ENCODE measurements at places on chromosomes 6 and 20.

DNA sequence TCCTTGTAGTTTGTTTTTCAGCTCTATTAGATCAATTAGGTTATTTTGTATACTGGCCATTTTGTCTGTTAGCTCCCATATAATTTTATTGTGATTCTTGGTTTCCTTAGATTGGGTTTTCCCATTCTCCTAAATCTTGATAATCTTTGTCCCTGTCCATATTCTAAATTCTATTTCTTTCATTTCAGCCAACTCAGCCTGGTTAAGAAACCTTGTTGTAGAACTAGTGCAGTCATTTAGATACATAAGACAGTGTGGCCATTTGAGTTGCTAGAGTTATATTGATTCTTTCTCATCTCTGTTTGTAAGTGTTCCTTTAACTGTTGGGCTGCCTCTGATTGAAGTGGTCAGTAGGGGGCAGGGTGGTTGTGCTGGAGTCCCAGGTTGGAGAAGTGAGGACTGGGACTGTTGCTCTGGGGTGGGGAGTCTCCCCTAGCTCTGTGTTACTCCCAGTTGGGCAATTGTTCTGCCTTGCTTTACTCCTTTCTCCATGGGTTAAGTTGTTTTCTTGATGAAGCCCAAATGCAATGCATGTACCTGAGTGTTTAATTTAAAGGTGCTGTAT is 98.8 kb upstream of the NRN1 start:
- DNase-seq, result no peak

- no peak for DNase-seq
These were observed 54.3 kb downstream of the PPP1R14C start for GRCh38 chr6:150196942-150197745.

DNA sequence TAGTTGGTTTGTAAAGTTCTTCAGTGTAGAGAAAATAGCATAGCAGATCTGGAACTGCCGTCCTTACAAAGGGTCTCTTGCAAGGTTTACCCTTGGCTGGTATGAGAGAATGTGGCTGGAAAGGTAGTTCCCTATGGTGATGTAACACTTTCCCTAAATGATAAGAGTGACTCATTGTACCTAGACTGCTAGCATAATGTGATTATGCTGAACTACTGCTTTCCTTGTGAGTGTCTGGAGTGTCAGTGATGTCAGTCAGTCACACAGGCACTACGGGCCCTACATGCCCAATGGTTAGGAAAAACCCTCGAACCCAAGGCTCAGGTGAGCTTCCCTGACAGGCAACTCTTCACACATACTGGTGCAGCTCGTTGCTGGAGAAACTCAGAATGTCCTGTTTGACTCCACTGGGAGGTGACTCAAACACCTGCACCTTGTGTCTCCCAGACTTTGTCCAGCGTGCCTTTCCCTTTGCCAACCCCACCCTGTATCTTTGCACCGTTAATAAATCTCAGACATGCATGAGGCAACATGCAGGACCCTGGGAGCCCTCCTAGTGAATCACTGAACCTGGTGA is 28.4 kb upstream of the LY86 start:
- no peak for DNase-seq

DNA sequence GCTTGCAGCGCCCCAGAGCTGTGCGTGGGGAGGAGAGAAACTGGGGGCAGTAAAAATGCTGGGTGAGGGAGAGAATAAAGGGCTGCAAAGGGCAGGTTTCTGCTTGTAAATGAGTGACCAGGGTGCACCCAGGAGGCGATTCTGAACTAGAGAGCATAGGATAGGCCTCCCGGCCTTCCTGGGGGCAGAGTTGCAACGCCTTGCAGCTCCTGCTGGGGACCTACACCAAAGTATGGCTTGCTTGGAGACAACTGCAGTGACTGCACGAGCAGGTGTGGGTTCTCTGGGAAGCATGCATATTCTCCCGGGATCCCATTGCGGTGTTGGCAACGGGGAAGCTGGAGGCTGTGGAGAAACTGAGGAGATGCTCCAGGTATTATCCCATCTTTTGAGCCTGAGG is 111.6 kb upstream of the SPACA1 start:
- DNase-seq, result no peak

- no peak for DNase-seq
These were observed 15.4 kb downstream of the IGF2R start for GRCh38 chr6:159984268-159984786.

GRCh38 chr6:125679651-125680050 is 69.8 kb upstream of the HEY2 start:
- no peak for DNase-seq

DNA sequence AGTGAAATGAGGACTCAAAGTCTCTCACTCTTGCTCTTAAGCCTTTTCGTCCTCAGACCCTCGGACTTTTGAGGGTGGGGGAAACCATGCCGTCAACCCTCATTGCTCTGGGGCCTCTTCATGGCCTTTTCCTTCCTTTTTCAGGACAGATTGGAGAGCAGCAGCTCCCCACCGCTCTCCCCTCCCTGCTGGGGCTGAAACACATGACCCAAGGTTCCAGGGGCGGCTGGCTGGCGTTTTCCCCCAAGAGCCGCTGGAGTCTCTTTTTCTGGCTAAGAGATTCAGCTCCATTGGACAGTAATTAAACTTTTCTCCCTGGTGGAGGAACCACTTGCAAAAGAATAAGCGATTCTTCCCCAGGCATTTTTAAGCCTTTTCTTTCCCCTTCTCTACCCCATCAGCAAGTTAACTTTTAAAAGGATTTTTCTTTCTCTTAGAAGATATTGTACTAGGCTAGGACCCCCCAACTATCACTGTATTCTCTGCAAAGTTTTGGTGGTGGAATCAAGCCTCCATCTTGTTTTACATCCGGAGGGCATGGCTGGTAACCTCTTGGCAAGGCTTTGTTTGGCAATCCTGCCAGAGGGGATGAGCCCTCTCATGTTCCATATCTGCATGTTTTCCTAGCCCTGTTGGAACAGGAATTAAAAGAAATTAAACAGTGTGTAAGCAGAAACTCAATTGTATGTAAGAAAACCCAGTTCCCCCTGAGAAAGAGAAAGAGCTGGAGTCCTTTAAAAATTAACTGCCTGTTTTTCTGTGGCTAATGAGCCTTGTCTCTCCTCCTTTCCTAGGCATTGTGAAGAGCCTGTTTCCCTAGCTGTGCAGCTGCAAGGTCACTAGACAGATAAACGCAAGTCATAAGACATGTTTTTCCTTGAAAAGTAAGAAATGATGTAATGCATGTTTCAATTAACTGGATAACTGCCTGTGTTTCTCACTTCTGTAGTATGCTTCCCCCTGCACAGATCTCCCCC is 100.8 kb upstream of the GPR6 start:
- DNase-seq, result no peak

DNA sequence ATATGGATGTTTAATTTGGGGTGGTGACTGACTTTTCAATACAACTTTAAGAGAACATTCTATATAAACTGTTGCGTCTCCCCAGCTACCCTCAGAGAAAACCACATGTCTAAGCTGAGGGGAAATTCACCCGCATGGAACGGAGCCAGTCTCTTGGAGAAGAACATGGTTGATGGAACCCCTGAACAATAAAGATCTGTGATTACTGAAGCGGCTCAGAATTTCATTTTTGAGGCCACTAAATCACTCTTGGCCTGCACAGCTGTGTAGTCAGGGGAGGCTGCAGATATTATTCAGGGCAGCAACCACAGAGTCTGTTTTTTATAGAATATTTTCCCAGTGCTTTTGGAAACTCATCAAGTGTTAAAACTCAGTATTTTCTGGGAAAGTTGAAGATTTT is 73.8 kb downstream of the EYA4 start:
- no peak for DNase-seq

GRCh38 chr20:32513031-32513866 is 71.9 kb downstream of the NOL4L start:
- DNase-seq, result no peak

DNA sequence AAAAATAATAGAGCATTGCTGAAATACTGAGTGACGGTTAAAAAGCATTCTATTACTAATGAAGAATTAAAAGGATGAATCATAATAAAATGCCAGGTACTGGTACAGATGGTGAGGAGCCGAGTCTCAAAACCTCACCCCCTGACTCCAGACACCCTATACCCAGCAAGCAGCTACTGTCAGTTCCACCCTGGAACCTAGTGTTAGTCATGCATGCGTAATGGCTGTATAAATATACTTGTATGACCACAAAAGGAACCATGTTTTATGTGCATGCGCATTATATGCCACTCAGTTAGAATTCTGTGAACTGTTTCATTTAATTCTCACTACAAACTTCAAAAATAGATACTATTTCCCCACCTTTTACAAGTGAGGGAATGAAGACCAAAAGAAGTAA is 568.7 kb upstream of the RNF217 start:
- DNase-seq, result no peak

GRCh38 chr6:33279257-33279695 is 2.4 kb downstream of the B3GALT4 start:
- DNase-seq, result no peak

- DNase-seq, result no peak
These were observed 91.6 kb downstream of the PREX1 start for GRCh38 chr20:48736231-48736630.

DNA sequence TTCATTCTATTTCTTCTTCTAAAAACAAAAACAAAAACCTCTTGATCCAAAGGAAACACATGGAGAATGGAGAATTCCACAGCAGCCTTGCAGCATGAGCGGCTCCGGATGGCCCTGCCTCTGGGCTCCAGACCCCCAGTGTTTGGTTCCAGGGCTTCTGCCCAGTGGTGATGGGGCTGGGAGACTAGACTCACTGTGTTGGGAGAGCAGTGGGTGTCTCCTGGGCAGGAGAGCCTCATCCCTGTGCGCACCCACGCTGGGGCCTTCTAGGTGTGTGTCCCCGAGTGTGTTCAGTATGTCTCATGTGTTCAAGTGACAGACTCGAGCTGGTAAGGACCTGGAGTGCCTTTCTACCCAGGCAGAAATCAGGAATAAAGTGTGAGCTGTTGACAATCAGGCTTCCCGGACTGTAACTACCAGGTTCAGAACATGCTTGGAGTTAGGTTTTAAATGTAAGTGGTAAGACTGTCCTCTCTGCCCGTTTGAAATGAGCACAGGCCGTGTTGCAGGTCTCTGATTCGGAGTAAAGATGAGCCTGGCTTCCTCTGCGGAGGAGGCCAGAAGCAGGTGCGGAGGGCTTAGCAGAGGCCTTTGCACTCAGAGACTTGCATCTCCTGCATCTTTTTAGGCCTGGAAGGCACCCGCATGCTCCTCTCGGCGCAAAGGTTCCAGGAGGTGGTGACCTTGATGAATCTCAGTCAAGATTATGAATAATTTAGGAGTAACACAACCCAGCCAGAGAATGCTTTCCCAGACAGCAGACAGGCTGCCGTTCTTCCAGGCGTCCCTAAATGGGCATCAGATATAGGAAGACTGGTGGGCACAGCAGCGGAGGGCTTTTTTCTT is 253.6 kb downstream of the CDH26 start:
- DNase-seq, result no peak

DNA sequence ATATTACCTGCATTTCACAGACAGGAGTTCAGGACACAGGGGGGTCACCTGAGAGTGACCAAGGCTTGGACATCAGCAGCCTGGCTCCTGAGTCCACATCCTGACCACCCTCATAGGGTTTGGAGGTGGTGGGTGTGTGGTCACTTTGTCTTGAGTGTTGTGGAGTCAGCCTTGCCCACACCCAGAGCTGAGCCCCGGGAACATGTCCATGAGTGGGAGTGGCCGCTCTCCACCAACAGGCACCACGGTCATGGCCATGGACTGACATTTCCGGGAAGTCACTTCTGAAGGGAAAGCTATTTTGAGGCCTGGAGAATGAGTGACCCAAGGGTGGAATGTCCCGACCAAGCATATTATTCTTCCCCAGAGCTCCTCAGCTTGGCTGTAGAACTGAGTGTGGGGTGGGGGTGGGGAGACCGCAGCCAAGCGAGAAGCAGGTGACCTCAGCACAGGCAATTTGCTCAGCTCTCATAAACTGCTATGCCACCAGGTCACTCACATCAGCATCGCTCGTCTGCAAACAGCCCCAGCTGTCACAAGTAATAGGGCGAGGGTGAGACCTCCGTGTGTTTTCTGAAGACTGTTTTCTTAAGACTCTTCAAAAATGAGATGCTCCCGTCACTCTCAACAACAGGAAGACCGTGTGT is 348.6 kb upstream of the CDH4 start:
- no peak for DNase-seq

- no peak for DNase-seq
These were observed 16.1 kb downstream of the HCK start for GRCh38 chr20:32068174-32068573.

DNA sequence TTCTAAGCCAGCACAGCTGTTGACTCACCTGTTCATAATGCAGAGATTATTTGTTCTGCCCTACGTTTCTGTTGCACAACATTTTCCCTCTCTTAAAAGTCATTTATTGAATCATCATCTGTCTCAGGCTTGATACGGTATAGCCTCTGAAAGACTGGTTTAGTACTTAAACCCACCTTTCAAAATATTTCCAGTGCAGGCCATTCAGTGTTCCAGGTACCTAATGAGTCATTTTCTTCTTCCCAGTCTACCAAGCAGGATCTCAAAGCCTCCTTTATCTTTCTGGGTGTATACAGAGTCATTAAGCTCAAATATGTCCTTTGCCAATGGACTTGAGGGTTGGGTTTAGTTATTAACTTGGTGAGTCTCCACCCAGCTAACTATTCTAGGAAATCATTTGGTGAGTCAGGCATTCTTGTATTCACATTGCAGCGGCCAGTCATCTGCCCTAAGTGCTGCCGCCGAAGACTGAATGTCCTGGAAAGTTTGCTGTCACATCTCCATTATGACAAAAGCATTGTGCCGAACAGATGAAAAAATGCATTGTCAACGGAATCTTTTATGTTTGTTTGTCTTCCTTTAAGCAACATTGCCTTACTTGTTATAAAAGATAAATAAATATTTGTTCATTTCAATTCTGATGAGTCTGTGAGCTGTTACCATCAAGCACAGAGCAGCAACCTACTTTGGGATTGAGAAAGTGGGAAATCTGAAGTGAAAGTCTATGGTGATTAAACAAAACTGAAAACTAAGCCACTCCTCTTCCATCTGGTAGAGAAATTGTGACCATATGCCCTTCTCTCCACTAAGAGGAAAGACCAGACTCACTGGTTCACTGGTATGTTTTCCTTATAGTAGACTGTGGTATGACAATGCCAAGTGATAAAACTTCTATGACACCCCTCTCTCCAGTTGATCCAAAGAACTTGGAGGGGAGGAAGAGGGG is 14.3 kb upstream of the FAM135A start:
- DNase-seq, result no peak

- no peak for DNase-seq
These were observed 54.2 kb downstream of the HFE start for GRCh38 chr6:26141378-26141904.

Data from hepatic stellate cell (primary cell).